ENCODE measurements at places on chromosomes 16 and 17. TPM values are rescaled to one million over a fixed set of nuclear protein-coding genes. Genes with fewer than 3 reads are reported as not detected.

RND2 gene
- total RNA-seq = 2.7 TPM

TUBG2 gene
- 23.4 TPM for total RNA-seq

DNA sequence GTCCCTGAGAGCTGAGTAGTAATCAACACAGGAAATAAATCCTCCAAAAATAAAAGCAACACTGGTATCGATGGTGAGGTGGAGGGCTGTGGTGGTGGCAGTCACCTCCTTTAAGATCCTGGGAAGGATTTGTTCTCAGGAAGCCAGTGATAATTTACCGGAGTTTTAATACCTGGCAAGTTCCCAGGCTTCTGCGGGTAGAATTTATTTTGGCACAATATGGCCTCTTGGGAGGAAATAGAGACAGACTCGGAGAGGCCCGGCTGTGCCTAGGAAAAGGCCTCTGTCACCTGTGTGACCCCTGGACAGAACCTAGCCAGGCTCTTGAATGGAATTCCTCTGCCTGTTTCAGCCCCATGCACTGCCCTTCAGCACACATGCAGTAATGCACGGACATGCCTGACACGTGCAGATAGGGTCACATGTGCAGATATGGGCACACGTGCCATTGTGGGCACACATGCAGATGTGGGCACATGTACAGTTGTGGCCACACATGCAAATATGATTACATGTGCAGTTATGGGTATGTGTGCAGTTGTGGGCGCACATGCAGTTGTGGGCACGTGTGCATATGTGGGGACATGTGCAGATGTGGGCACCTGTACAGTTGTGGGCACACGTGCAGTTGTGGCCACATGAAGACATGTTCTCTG is 33.5 kb downstream of the MGAT5B start:
- no peaks in the 10 kb centered on the region for H3K4me1 ChIP-seq
- no peaks in the 10 kb centered on the region for H3K27me3 ChIP-seq
- no peaks in the 10 kb centered on the region for H3K36me3 ChIP-seq
- DNase-seq = no peak

DNA sequence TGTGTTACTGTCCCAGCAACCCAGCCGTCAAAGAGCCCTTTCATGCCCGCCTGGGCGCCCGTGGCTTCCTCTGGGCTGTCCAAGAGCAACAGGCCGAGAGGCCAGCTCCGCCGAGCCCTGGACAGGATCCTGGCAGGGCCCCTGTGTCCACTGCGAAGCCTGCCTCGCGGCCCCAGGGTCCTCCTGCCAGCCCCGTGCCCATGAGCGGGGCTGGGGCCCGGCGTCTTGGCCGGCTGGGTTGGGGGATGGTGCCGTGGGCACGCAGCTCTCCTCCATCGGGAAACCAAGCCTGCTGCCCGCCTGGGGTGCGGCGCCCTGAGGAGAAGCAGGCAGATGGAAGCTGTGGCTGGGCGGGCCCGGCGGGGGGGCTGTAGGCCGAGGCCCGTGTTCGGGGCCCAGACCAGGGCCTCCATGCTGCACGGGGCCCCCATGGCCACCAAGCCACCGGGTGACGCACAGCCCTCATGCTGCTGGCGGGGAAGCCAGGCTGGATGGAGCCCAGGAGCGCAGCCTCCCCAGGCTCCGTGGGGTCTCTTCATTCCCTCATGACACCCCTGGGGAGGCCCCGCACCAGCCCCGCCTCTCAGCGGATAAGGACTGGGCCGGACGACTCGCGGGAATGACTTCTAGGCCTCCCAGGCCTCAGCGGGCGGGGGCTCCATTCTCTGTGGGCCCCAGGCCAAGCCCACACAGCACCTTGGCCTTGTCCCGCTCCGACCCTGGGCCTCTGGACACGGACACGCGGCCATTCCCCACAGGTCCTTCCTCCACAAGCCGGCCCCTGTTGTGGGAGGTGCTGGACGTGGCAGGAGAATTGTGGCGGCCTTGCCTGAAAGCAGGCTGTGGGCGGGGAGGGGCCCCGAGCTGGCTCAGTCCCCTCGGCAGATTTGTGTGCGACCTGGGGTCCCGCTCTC is at the start of gene C1QTNF8:
C1QTNF8 (minus strand) TSS at position 76 of the 914 bp plus-strand sequence. CDS start 1,322 bp downstream, outside the sequence.
- H3K36me3 ChIP-seq = no peaks in the 10 kb centered on the region
- H3K4me3 ChIP-seq = no peak within 1 kb of the TSS
- DNase-seq = peak; percentile 76

- H3K27me3 ChIP-seq = no peaks in the 10 kb centered on the region
- no peaks in the 10 kb centered on the region for H3K36me3 ChIP-seq
- no peak overlapping the region for H3K27ac ChIP-seq
- no peaks in the 10 kb centered on the region for H3K4me1 ChIP-seq
Observed at GRCh38 chr17:77745702-77746101, 212.8 kb upstream of the TNRC6C start.

GRCh38 chr17:50501054-50501453 is 7.2 kb upstream of the MYCBPAP start:
- no peaks in the 10 kb centered on the region for H3K4me1 ChIP-seq
- H3K27ac ChIP-seq = no peak overlapping the region
- peak; percentile 41 for DNase-seq
- no peak overlapping the region for H3K4me3 ChIP-seq
- no peaks in the 10 kb centered on the region for H3K36me3 ChIP-seq
